SK-N-SH (cell line): ENCODE measurements at places on chromosomes 6 and 20.

- no peaks in the 10 kb centered on the region for H3K27me3 ChIP-seq
- H3K4me3 ChIP-seq = no peak overlapping the region
- H3K27ac ChIP-seq = peak overlapping the region; percentile 91; the same call in 1 of the 2 replicates
- no peak for DNase-seq
These were observed 662.6 kb downstream of the RFPL4B start for GRCh38 chr6:113009682-113010081.

DNA sequence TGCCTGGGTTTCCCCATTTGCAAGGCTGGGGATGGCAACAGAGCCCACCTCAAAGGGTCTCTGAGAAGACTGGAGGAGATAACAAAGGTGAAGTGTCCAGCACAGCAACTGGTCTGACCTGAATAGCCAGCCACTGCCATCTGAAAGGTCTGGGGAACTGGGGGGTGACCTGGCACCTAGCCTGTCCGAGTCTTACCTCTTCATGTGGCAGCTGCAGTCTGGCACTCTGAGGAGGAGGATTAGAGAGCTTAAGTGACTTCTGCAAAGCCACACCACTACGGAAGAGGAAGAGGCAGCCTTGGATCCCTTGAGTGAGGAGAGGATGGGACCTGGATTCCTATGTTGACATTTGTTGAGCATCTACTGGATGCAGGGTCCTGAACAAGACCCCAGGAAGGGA is 22.2 kb downstream of the C20orf203 start:
- H3K4me3 ChIP-seq = no peak overlapping the region
- H3K27ac ChIP-seq = no peak overlapping the region
- no peaks in the 10 kb centered on the region for H3K36me3 ChIP-seq
- H3K4me1 ChIP-seq = peaks cover 5% of the 10 kb centered on the region; the same call in 1 of the 2 replicates

DNA sequence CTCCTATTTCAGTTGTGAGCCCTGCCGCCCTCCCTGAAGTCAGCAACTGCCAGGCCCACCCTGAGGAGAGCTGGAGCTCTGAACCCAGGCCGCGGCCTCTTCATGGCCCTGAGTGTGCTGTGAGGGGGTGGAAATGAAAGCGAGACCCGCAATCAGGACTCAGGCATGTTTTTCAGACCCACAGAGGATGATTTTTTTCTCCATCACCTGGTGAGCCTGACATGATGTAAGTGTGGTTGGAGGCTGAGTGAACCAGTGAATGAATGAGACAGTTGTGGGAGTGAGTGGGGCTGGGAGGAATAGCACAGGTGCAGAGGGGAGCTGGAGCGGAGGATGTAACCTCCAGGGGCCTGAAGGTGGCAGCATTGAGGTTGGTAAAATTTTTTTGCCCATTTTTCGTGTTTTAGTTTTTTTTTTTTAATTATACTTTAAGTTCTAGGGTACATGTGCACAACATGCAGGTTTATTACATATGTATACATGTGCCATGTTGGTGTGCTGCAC is 18.3 kb downstream of the RAET1L start:
- peaks cover 22% of the 10 kb centered on the region for H3K27me3 ChIP-seq
- H3K36me3 ChIP-seq = no peaks in the 10 kb centered on the region
- H3K4me1 ChIP-seq = no peaks in the 10 kb centered on the region
- no peak overlapping the region; the same call in 1 of the 2 replicates for H3K4me3 ChIP-seq
- H3K27ac ChIP-seq = no peak overlapping the region

DNA sequence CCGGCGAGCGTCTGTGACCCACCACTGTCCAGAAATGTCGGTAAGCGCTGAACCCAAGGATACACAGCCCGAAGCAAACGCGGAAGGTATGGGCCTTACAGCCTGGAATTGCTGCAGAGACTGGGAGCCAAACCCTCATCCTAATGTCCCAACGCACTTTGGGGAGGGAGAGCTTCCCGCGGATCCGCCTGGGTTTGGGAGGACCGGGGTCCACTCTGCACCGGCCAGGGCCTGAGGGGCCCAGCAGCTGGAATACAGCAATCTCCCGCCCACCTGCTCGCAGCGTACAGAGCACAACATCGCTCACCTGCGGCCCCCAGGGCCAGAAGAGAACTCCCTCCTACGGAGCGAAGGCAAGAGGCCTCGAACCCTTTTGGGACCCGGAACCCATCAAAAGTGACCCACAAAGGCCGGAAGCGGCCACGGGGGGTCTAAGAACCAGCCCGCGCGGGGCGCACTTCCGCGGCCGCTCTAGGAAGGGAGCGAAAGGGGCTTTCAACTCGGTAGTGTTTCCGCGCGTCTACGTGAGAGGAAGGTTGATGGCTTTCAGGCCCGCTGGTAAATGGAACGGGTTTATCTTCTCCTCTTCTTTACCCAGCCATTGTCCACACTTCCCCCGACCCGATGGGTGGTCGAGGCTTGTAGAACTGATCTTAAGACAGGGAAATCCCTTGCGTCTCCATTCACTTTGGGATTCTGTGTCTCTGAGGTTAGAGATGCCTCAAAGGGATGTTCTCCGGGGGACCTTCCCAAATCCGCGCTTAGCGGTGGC is at the start of gene ZSCAN12:
ZSCAN12 (minus strand) TSS at position 398 of the 772 bp plus-strand sequence. CDS start 1,342 bp downstream, outside the sequence.
- H3K36me3 ChIP-seq = peaks cover 22% of the 10 kb centered on the region
- peak within 1 kb of the TSS; percentile 65 for H3K27ac ChIP-seq
- no peaks in the 10 kb centered on the region for H3K27me3 ChIP-seq
- peaks cover 11% of the 10 kb centered on the region for H3K4me1 ChIP-seq

DNA sequence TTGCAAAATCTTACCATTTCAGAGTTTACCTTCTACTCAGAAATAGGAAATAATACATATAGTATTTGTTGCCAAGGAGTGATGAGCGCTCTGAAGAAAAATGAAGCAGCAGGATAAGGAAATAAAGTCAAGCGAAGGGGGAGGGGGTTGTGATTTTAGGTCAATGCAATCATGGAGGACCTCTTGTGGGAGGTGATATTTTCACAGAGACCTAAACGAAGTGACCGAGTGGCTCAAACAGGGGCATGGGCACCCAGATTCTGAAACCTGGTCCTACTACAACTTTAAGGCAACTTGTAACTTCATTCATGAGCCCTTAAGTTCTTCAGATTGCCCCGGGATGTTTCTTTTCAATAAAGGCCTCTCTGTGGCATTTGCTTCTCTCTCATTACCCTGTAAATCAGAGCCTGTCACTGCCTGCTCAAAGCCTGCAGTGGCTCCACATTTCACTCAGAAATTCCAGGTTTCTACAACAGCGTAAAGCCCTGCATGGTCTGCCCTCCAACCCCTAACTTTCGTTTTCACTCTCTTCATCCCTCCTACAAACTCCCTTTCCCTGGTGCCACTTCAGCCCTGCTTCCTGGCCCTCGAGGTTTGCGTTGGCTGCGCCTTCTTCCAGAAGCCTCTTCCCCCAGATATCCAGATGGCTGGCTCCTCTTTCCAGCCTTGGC is 162.7 kb downstream of the TBC1D7 start:
- no peaks in the 10 kb centered on the region for H3K36me3 ChIP-seq
- no peak overlapping the region; the same call in 1 of the 2 replicates for H3K4me3 ChIP-seq
- no peaks in the 10 kb centered on the region; the same call in 1 of the 2 replicates for H3K4me1 ChIP-seq
- H3K27me3 ChIP-seq = no peaks in the 10 kb centered on the region; the same call in 1 of the 2 replicates

DNA sequence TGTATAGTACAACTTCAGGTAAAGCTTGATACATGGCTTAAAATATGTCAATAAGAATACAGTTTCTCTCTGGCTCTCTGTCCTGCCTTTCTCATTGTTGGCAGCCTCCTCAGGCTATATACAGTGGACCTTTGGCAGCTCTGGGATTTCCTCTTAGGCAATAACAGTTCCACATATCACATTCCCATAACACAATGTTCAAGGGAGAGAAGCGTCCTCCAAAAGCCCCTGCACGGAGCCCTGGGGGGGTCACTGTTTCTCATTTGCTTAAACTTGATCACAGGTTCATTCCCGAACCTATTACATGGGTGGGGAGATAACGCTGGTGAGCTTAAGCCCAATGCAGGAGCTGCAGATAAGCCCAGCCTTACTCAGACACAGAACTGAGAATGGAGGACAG is 4.4 kb upstream of the FLRT3 start:
- DNase-seq = no peak
- H3K36me3 ChIP-seq = no peaks in the 10 kb centered on the region
- no peak overlapping the region for H3K4me3 ChIP-seq
- H3K4me1 ChIP-seq = peaks cover 2% of the 10 kb centered on the region

DNA sequence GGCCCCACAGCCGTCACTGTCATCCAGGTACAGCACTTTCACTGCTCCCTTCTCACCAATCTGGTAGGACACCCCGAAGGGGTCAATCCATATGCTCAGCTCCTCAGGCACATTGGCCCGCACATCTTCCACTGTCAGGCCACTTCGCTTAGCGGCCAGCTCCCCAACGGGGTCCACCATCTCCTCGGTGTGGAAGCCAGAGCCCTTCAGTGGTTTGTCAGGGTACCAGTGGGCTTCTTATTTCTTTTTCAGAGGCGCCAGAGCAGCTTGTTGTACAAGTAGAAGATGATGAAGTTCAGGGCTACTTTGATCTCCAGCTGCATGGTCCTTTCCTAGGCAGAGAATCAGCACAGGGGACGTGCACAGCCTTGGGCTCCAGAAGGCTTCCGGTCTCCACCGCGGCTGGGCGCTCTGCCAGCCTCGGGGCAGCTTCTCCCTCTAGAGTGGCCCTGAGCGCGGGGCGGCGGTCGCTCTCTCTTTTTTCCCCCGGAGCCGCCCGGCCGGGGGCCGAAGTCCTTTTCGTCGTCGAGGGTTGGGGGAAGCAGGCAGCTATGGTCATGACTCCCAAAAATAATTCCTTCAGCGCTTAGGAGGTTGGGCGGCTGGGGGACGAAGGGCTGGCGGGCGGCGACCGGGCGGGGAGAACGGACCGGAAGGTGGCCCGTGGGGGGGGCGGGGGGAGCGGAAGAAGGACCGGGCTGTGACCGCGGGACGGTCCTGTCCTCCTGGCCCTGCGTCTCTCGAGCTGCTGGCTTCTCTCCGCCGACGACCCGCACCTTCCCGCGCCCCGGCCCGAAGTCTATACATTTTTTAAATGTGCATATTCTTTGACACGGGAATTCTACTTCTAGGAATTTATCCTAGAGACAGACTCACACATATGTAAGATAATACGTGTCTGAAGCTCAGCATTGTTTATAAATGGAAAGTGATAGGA is 6.5 kb upstream of the ZSCAN9 start:
- peaks cover 11% of the 10 kb centered on the region; the same call in 1 of the 2 replicates for H3K4me1 ChIP-seq
- DNase-seq = peak; percentile 93
- H3K27me3 ChIP-seq = no peaks in the 10 kb centered on the region; the same call in 1 of the 2 replicates

GRCh38 chr6:110430236-110430635 is 14.9 kb upstream of the DDO start:
- no peak overlapping the region for H3K27ac ChIP-seq
- no peaks in the 10 kb centered on the region; the same call in 1 of the 2 replicates for H3K4me1 ChIP-seq

GRCh38 chr6:104589940-104590339 is 269.8 kb downstream of the HACE1 start:
- H3K4me3 ChIP-seq = no peak overlapping the region
- no peaks in the 10 kb centered on the region for H3K27me3 ChIP-seq
- H3K4me1 ChIP-seq = no peaks in the 10 kb centered on the region
- H3K36me3 ChIP-seq = no peaks in the 10 kb centered on the region

DNA sequence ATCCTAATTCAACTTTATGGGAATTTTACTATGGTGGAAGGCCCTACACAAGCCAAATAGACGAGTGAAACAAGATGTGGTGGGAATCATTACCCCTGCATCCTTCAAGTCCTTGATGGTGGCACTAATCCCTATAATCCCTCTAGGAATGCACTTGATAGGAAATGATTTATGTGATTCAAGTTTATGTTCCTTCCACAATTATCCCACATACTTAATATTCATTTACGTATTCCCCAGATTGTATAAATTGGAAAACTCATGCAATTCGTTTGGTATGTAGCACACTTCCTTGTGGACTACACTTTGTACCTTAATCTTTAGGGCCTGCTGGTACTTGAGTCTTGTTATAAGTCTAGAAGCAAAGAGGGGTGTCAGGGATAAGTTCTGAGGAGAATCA is 40.8 kb downstream of the PKIB start:
- H3K36me3 ChIP-seq = no peaks in the 10 kb centered on the region
- no peaks in the 10 kb centered on the region for H3K27me3 ChIP-seq
- no peak overlapping the region for H3K27ac ChIP-seq

DNA sequence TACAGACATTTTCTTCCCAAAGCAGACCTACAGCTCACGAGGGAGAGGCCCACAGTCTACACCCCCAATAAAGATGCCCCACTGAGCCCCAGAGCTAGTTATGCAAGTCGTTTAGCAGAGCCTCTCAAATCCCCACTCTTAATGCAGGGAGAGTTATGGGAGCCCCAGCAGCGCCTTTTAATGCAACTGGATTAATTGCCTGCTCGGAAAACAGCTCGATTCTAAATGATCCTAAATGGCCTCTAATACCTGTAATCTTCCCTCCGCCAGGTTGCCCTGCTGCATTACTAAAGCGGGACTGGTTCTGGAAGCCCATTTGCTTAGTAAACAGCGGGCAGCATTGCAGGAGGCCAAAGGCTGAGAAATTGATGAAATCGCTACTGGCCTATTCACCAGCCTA is 656.9 kb downstream of the PTPRT start:
- no peak overlapping the region for H3K27ac ChIP-seq
- H3K36me3 ChIP-seq = no peaks in the 10 kb centered on the region
- DNase-seq = no peak
- peaks cover 3% of the 10 kb centered on the region; the same call in 1 of the 2 replicates for H3K4me1 ChIP-seq
- H3K4me3 ChIP-seq = no peak overlapping the region

DNA sequence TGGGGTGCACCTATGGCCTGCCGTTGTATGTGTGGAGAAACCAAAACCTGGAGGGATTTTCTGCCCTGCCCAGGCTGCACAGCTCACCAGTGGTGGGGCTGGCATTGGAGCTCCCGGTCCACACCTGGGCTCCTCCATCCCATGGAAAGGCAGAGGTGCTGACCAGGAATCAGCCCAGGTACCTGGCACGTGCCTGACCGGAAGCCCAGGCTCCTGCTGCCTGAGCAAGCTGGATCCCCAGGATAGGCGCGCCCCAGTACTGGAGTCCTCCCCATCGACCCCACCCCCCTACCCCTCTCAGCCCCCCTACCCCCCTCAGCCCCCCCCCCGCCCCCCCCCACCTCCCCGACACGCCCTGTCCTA is 39.9 kb upstream of the HMGA1 start:
- H3K4me3 ChIP-seq = 0 out of 2 replicates have a peak overlapping the region, but pooled peaks have one; percentile 40
- no peaks in the 10 kb centered on the region for H3K27me3 ChIP-seq
- no peak overlapping the region for H3K27ac ChIP-seq
- H3K4me1 ChIP-seq = peaks cover 8% of the 10 kb centered on the region; the same call in 1 of the 2 replicates
- H3K36me3 ChIP-seq = no peaks in the 10 kb centered on the region
- DNase-seq = no peak

DNA sequence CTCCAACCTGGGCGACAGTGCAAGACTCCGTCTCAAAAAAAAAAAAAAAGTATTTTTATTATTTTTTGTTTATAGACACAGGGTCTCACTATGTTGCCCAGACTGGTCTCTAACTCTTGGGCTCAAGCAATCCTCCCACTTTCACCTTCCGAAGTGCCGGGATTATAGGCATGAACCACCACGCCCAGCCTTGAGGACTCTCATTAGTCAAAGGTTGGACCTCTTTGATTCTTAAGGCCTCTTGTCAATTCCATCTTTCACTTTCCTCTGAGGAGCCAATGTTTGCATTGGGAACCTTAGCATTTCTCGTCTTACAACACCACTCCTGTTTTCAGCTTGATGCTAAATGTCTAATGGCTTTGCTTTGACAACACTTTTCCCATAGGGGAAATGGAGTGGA is 16.1 kb upstream of the CDK19 start:
- H3K27me3 ChIP-seq = no peaks in the 10 kb centered on the region
- no peaks in the 10 kb centered on the region for H3K4me1 ChIP-seq
- H3K4me3 ChIP-seq = no peak overlapping the region
- no peaks in the 10 kb centered on the region for H3K36me3 ChIP-seq
- no peak for DNase-seq
- no peak overlapping the region for H3K27ac ChIP-seq
